ENCODE measurements at places on chromosomes 6 and 20.

- DNase-seq = no peak
These were observed 19.2 kb downstream of the TUBB2B start for GRCh38 chr6:3208098-3208774.

- no peak for DNase-seq
These were observed 75.6 kb downstream of the RNF217 start for GRCh38 chr6:125037827-125038226.

DNA sequence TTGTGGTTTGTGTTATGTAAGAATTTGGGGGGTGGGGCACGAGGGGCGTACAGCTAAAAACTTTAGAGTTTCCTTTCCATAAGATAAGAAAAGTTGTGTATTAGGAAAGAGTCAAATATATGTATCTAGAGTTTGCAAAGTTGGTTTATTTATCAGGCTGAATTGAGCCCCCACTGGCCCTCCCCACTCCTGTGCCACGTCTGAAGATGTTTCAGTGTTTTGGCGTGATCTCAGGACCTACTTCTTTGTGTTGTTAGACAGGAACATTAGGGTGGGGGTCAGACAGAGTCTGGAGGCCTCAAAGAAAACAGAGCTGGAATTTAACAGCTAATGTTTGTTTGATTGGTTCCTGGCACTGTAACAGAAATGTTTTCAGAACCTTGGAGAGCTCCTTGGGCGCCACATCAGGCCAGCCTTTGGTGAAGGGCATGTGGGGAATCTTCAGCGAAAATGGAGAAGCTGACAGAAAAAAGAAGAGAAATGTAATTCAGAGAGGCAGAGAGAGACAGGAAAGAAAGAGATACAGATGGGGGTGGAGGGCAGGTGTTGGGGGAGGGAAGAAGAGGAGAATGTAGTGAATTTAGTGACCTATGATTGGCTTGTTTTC, 674 bp downstream of the NRSN1 start:
- DNase-seq = peak; percentile 2

- DNase-seq = no peak
These were observed 128.4 kb upstream of the PLN start for GRCh38 chr6:118419448-118420394.
